Cardiac muscle cell (in vitro differentiated cells and primary cell): ENCODE measurements at places on chromosomes 3 and 15. TPM values are rescaled to one million over a fixed set of nuclear protein-coding genes. Genes with fewer than 3 reads are reported as not detected.

- no peak for DNase-seq
Observed at GRCh38 chr3:48445277-48445882, 1.2 kb upstream of the ATRIP start.

- DNase-seq: no peak
Observed at GRCh38 chr3:5021116-5022092, 42.2 kb downstream of the BHLHE40 start.

GRCh38 chr15:80957556-80957955 is 32.1 kb downstream of the MESD start:
- DNase-seq: no peak

- DNase-seq: no peak
Observed at GRCh38 chr3:52272831-52273230, 5.6 kb downstream of the WDR82 start.

DNA sequence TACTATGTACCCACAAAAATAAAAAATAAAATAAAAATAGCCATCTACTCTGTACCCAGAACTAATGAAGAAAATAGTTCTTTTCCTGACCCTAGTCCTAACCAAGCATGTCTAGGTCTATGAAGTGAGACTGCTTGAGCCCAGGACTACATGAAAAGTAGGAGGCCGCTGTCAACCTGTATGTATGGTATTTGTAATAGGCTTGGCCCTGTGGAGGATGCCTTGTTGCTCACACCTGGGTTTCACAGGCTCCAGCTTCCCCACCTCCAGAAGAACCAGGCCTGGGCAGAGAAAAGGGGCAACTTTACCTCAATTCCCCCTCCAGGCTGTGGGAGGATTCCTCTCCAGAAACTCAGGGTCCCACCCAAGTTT is 6.8 kb upstream of the PKM start:
- DNase-seq: no peak

DNA sequence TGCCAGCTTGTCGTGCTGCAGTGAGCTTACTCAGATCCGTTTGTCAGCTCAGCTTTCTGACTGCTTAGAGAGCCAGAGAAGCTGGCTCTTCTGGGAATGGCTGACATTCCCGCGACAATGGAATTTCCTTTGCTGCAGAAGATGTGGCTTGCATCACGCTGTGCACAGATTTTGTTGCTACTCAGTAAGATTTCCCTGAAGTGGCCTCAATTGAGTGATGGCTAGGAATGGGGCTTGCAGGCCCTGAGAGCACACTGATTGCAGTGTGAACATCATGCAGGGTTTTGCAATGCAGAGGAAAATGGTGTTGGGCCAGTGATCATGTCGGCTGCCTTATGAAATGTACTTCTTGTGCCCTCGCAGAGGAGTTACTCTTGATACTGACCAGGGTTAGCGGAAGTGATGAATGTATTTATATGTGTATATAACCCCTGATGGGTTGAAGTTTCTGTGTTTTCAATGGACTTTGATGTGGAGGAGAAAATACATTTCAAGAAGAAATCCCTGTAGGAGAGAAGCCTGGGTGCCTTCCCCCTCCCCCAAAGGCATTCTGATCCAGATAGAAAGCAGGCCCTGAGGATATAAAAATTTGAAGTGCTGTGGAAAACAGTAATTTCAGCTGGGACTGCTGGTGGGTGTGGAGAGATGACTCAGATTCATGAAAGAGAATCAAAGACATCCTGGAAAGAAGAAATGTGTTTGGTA is 102.5 kb upstream of the PDZRN3 start:
- peak; percentile 63 for DNase-seq

- DNase-seq: no peak
Observed at GRCh38 chr3:12837295-12837986, 3.9 kb downstream of the RPL32 start.

GRCh38 chr3:139893963-139894642 is 40.9 kb upstream of the CLSTN2 start:
- DNase-seq: no peak

KIF7 gene
- polyA plus RNA-seq: 12.5 and 23.1 TPM in 2 replicates

LYZL4 gene
- 4.9 and 6.9 TPM in 2 replicates for polyA plus RNA-seq

KCNMB3 gene
- polyA plus RNA-seq: 0.54 and 3.2 TPM in 2 replicates

LSM3 gene
- 27.2 and 32.2 TPM in 2 replicates for polyA plus RNA-seq

SLC24A5 gene
- polyA plus RNA-seq: 0.05 TPM in 1 of 2 replicates, not detected in the other

CPNE9 gene
- polyA plus RNA-seq: 0.06 TPM in 1 of 2 replicates, not detected in the other

POLQ gene
- polyA plus RNA-seq: 2.2 and 2.8 TPM in 2 replicates

GPR149 gene
- not detected in 2 replicates for polyA plus RNA-seq

ROPN1B gene
- polyA plus RNA-seq: not detected in 2 replicates
